HFFc6 (cell line): ENCODE measurements at places on chromosomes 1 and 21. TPM values are rescaled to one million over a fixed set of nuclear protein-coding genes. Genes with fewer than 3 reads are reported as not detected.

GRCh38 chr1:115183721-115184259, 94.5 kb upstream of the TSPAN2 start:
- no peak for DNase-seq

DNA sequence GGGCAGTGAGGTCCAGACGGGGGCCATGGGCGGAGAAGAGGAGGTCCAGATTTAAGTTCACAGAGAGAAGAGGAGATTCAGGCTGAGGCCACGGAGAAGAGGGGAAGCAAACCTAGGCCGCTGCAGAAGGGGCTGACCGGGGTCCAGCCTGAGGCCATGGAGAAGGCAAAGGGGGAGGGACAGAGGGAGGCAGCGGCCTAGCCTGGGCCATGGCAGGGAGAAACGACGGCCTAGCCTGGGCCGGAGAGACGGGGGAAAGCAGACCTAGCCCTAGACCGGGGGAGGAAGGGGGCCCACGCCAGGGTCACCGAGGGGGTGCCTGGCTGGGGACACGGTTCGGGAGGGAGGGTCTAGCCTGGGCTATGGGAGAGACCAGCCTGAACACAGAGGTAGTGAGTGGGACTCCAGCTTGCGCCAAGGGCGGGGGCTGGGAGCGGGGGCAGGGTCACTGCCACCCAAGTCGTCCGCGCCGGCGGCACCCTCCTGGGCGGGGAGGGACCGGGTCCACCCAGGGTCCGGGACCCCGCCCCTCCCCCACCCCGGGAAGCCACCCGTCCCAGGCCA, 459 bp downstream of the CAPZB start:
- no peak for DNase-seq

DNA sequence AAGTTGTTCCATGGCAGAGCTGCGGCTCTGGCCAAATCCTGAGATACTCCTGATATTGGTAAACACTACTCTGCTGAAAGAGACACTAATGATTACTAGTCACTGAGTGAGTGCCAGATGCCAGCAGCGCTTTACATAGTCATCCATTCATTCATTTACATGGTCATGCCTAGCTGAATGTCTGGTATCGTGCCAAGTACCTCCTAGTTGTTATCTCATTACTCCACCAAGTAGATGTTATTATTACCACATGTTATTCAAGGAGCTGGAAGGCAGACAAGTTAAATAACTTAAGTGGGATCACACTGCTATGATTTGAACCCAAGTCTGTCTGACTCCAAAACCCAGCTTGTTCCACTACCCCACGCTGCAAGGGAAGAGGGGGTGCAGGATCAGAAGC, 4.7 kb downstream of the OLFML2B start:
- DNase-seq, result peak; percentile 69

DNA sequence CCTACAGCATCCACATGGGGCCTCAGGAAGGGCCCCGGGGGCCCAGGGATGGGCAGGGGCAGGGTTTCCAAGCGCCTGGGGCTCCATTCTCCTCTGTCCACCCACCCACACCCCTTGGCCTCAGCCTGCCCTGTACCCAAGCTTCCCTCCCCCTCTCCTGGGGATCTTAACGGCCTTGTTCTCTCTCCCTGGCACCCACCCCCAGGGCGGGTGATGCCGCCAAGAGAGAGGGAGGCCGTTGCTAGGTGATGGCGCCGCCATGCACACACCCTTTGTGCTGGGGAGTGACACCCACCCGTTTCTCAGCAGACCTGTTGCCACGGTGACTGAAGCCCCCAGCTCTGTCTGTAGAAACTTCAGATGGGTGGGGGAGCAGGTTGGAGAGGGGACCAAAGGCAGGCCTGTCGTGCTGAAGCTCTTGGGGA, 7.6 kb downstream of the GPR37L1 start:
- no peak for DNase-seq

DNA sequence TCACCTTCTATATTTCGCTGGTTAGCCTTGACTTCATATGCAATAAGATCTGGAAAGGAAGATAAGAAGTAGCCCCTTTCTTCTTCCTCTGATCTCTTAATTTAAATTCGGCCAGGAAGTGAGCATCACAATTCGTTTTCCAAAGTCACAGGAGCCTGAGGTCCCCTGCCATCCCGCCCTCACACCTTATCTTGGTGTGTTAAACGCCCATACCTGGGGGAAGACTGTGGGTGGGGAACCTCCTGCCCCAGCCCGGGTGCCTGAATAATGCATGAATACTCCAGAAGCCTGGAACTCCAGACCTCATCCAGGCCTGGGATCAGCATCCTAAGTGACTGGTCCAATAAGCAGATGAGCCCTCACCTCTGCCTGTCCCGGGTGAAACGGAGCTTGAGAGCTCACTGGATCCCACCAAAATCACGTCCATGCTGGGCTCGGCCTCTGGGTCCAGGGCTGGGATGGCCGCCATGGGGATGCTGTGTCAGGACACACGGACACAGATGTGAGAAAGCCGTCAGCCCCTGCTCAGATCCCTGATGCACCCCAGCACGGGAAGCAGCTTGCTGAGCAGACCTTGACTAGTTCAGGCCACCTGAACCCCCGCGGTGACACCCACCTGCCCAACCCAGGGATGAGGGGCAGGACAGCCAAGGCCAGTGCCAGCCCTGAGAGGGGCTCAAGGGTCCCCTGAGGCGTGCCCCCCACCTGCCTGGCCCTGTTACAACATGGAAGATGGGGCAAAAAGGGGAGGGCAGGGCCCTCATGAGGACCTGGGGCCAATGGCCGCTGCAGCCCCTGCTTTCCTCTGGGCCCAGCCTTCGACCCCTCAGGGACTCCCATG, 686 bp downstream of the DNMT3L start:
- no peak for DNase-seq

FOXO6 gene
- 0.13 TPM in 1 of 3 replicates, not detected in the others for total RNA-seq

CFAP45 gene
- 0.93 to 2.0 TPM (median 1.6 TPM) in 3 replicates for total RNA-seq

DNA sequence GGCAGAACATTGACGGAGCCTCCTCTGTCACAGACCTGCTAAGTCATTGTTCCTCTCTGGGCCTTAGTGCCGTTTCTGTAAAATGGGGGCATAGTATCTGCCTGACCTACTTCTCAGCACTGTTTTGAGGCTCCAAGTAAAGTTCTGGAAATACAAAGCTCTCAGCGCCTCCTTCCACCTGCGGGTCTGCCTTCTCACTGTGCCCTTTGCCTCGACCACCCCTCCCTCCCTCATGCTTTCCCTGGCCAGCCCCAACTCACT, 15.4 kb upstream of the WASF2 start:
- DNase-seq, result no peak

PKLR gene
- not detected in 3 replicates for total RNA-seq

NECTIN4 gene
- total RNA-seq, result 0.09 to 0.14 TPM in 2 of 3 replicates, not detected in the other

SELENON gene
- total RNA-seq, result 54.3 to 64.5 TPM (median 55.0 TPM) in 3 replicates

GLRX2 gene
- 32.9 and 35.5 TPM in 2 replicates for total RNA-seq

C4BPA gene
- not detected in 3 replicates for total RNA-seq

FAM3B gene
- total RNA-seq, result not detected in 3 replicates

DNA sequence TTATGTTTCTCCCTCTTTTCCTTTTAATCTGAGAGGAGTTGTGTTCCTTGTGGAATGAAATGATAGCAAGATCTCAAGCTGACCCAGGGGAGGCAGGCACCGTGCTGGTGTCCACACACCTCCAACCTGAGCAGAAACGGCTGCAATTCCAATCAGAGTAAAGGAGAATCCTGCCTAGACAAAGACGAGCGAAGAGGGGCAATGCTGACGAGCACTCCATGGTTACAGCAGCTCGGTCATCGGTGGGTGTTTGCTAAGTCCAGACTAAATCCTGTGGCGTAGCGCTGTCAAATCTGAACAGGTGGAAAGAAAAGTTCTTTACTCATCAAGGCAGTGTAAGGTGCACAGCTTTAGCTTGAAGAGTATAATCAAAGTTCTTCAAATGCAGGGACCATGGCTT, 74.8 kb downstream of the PLD5 start:
- DNase-seq, result no peak

DNA sequence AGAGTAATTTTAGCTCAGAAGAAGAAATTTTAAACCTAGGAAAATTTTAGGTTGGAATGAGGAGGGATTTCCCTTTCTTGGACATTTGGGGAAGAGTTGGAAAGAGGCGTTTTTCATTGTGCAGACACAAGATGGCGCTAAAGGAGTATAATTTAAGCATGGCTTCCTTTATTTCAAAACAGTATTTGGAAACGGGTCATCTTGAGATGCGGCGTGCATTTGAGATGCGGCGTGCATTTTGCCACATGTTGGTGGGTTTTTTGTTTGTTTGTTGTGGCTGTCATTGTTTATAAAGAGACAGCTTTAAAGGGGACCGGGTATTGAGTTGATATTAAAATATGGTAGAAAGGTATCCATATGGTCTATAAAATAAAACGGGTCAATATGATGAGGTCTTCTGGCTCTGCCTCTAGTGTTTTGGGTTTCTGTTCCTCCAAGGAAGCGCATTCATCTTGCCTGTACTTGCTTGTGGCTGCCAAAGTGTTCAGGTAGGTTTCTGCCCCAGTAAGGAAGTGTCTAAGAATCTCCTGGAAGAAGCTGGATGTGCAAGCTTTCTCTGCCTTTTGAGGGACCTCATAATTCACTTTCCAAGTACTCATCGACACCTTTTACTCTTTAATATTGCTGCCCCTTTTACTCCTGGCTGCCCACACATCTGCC, 210.3 kb downstream of the SLC35F3 start:
- DNase-seq, result peak; percentile 48

DNA sequence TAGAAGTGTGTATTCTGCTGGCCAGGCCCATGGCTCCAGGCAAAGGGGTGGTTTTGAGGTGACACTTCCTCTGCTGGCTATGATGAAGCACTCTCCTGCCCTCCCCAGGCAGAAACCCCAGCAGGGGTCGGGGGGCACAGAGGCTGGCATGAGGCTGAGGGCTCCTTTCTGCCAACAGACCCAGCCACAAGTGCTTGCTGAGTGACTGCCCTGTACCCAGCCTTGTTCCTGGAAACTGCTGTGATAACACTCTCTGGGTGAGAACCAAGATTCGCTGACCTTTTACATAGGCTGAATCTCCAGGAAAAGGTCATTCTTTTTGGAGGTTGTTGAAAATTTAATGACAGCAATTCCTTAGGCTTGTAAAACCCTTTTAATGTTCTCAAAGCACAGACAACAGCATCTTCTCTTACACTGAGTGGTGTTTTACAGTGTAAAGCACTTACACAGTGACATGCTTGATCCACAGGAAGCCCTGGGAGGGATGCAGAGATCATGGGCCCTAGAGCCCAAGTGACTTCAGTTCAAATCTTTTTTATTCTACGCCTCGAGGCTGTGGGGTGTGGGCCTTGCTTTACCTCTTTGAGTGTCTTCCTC, 155.5 kb upstream of the FGGY start:
- DNase-seq, result no peak

DNA sequence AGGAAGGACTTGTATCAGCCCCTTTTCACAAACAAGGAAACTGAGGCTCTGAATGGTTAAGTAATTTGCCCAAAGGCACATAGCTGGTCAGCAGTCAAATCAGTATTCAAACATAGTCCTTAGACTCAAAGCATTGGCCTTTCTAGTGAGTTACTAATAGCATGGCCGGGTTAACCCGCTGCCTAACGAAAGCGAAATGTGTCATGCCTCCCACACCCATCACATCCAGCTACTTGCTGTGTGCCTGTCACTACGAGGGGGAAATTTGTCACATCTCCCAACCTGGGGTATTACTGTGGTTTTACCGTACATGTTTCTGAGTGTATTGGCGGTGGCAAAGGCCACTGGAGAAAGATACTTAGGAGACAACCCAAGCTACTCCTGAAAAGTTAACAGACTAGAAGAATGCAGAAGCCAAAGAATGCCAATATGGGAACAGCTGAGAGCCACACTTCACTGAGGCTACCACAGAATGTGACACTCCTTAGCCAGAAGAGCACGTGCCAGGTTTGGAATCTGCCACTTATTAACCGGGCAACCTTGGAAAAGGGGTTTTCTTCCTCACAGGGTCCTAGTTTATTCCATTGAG, 363.5 kb downstream of the KCNH1 start:
- no peak for DNase-seq

RXFP4 gene
- not detected in 3 replicates for total RNA-seq
